ENCODE measurements at places on chromosomes 1 and 21.

- peak; percentile 38 for DNase-seq
These were observed 641.0 kb upstream of the CAMK1G start for GRCh38 chr1:208942394-208943130.

DNA sequence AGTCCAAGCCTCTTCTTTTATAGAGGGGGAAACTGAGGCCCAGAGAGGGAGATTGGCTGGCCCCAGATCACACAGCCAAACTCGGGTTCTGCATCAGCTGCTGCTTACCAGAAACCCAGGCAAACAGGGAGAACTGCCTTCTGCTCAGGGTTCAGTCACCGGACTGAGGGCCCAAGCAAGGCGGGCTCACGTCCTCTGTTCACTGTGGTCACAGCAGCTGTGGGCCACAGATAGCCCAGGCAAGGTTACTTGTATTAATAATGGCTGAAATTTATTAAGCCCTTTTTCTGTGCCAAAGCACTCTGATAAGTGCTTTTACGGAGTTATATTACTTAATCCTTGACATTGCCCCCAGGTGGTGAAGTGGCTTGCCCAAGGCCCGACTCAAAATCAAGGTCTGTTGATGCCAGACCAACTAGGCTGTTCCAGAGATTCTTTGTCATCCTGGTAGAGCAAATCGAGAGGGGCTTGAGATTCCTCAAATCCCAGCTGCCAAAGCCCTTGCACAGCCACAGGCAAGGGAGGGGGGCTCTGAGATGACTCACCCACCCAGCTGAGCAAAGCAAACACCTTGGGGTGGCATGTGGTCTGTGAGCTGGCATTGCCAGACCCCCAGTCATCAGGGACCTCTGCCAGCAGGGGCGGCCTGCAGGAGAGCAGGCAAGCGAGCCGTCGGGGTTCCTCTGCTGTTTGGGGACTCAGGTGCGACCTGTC is 36.5 kb downstream of the EPHB2 start:
- DNase-seq = peak; percentile 43

GRCh38 chr1:212752252-212752933 is 39.2 kb downstream of the NSL1 start:
- DNase-seq = no peak

DNA sequence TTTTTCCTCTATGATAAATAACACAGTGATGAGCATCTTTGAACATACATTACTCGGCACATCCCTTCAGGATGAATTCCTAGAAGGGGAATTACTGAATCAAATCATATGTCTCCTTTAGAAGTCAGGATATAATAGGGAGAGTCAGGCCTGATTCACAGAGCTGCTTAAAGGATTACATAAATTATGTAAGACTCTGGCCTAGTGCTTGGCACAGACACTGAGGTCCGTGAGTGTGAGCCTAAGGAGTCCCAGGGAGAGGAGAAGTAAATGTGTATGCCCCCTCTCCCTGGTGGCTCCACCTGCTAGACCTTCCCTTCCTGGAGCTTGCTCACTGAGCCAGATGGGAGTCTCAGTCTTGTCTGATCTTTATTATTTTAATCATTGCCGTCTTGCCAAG is 8.6 kb upstream of the FOXE3 start:
- peak; percentile 32 for DNase-seq

GRCh38 chr1:52914463-52914862 is 7.1 kb downstream of the ECHDC2 start:
- no peak for DNase-seq

DNA sequence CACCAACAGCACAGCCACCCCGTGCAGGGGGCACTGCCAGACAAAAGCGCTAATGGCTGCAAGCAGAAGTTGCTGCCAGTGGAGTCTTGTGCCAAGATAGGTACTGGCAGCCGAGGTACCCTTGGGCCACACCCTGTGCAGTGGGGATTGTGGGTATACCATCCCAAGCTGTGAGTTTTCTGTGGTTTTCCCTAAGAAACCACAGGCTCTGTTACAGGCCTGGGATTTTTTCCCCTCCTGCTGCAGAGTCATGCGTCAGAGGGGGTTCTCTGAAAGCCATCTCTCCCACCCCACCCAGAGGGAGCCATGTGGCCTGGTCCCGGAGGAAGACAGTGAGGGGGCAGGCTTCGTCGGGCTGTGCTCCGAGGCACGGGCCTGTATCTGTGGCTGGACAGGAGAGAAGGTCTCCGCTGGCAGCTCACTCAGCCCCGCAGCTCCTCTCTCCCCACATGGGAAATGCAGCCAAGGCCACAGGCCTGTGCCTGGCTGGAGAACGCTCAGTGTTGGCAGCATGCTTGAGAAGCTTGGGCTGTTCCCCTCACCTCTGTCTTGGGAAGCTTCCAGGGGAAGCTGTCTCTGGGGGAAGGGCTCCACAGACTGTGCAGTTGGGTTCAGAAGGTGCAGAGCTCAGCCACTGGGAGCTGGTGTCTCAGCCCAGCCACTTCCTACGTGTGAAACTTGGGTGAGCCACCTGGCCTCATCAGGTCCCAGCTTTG is 42.5 kb downstream of the NEK2 start:
- DNase-seq = peak; percentile 95

- no peak for DNase-seq
These were observed 270.2 kb upstream of the C1orf87 start for GRCh38 chr1:60343736-60344135.

DNA sequence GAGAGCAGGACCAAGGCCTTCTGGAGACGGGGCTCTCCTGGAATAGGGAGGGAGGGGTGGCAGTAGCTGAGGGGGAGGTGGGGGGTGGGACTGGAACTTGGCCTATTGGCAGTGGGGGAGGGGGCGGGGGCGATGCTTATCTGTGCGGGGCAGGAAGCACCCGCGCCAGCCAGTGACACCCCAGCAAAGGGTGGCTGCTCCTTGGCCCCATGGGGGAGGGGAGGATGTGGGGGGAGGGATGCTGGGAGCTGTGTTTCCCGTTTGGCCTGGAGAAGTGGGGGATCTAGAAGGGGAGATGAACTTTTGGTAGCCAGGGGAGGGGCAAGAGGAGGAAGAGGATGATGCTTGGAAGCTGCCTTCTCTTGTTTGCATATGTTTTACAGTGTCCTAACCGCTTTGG is 11.0 kb downstream of the ZBTB7B start:
- no peak for DNase-seq

DNA sequence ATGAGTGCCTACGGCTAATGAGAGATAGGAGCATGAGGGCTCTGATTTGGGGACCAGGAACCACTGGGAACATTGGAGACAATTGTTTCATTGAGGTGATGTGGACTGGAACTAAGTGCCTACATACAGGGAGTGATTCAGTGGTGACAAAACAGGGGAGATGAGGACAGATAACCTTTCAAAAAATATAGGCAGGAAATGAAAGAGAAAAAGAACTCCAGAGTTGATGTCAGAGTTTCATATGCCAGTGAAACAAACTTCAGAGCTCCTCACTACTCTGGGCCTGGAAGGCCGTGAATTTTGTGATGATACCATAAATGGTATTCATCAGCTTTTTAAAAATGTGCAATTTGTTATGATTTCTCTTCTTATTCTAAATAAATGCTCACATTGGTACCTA is 39.3 kb downstream of the FASLG start:
- peak; percentile 63 for DNase-seq

GRCh38 chr1:209899948-209900347 is 38.1 kb upstream of the SYT14 start:
- DNase-seq = no peak

GRCh38 chr1:207996636-207997035 is 85.7 kb upstream of the CD34 start:
- no peak for DNase-seq

DNA sequence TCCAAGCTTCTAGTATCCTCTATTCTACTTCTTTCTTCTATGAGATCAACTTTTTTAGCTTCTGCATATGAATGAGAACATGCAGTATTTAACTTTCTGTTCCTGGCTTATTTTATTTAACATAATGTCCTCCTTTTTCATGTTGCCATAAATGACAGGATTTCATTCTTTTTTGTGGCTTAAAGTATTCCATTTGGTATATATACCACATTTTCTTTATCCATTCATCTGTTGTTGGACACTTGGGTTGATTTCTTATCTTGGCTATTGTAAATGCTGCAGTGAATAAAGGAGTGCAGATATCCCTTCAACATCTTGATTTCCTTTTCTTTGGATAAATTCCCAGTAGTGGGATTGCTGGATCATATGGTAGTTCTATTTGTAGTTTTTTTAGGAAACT is 209.6 kb downstream of the GPR52 start:
- no peak for DNase-seq

DNA sequence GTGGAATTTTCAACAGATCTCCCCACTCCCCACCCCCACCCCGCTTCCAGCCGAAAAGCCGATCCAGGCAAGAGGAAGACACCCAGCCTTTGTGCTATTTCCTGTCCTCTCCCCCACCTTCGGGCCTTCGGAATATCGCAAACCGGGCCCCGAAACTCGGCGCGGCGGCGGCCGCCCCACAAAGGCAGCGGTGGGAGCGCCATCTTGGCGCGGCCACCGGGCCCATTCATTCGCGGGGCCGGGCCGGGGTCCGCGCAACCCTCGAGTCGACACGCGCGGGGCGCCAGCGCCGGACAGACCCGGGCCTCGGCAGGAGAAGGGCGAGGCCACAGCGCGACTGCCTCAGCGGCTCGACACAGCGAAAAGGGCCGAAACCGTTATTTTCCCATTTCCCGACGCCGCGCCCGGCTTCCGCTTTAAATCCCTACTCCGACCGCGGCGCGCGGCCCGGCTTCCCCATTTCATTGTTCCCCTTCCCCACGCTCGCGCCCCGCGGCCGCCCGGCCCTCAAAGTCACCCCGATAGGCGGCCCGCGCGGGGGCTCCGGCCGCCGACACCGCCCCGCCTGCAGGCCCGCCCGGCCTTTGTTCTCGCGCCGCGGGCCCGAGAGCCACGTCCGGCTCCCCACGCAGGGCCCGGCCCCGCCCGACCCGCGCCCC is 911 bp downstream of the GNB1 start:
- DNase-seq = peak; percentile 41

Data from mammary epithelial cell (primary cell).